Fibroblast of lung (primary cell): ENCODE measurements at places on chromosomes 1 and 21. TPM values are rescaled to one million over a fixed set of nuclear protein-coding genes. Genes with fewer than 3 reads are reported as not detected.

DNA sequence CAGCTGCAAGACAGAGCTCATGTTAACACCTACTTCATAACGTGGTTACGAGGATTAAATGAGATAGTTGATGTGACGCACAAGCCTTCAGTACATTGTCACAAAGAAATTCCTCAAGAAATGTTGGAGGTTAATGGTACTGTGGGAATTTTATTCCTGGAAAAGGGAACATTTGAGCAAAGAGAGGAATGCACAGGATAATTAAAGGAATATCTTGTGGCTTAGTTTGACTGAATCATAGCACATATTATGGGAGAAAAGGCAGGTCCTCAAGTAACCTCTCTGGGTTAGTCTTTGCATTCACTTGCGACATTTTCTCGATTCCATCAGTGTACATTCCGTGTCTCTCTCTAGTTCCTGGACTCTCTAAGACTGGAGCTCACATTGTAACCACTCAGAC, 300.2 kb upstream of the DUSP10 start:
- no peaks in the 10 kb centered on the region for H3K36me3 ChIP-seq
- peak; percentile 76 for DNase-seq
- no peak overlapping the region for H3K4me3 ChIP-seq
- H3K4me1 ChIP-seq, result peaks cover 4% of the 10 kb centered on the region
- H3K27me3 ChIP-seq, result no peaks in the 10 kb centered on the region

- H3K27ac ChIP-seq, result no peak overlapping the region
- H3K4me3 ChIP-seq, result no peak overlapping the region
- no peaks in the 10 kb centered on the region for H3K36me3 ChIP-seq
- H3K27me3 ChIP-seq, result no peaks in the 10 kb centered on the region
- DNase-seq, result no peak
- H3K4me1 ChIP-seq, result no peaks in the 10 kb centered on the region
Measured at GRCh38 chr1:114355240-114355639, 155.8 kb downstream of the TRIM33 start.

DNA sequence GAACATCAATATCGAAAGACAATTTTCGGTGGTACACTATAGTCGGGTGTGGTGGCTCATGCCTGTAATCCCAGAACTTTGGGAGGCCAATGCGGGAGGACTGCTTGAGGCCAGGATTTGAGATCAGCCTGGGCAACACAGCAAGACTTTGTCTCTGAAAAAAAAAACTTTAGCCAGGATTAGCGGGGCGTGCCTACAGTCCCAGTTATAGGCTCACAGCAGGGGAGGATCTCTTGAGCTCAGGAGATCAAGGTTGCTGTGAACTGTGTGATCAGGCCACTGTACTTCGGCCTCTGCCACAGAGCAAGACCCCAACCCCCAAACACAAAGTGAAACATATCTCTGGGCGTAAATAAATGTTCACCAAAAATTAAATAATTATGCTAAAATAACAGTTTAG, 1.6 kb downstream of the TADA1 start:
- peaks cover 2% of the 10 kb centered on the region for H3K36me3 ChIP-seq
- H3K27me3 ChIP-seq, result no peaks in the 10 kb centered on the region
- no peak for DNase-seq

GRCh38 chr21:33089395-33090119, 19.6 kb downstream of the OLIG1 start:
- H3K27ac ChIP-seq, result no peak overlapping the region
- peaks cover 5% of the 10 kb centered on the region for H3K27me3 ChIP-seq
- no peaks in the 10 kb centered on the region for H3K36me3 ChIP-seq
- no peak for DNase-seq

DNA sequence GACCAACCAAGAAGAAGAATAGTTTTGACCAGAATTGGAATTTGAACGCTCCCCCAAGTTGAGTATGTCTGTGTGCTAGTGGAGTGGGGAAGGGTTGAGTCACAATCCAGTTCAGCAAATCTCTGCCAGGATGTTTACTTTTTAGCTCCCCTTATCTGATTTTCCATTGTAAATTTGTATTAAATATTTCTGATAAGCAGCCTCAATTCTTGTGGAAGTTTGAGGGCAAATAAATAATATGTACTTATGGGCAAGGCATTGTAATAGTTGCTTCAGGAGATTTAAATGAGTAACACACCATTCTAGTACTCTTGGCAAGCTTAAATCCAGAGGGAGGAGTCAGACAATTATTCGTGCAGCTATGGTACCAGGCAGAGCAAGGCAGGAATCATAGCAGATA, 14.4 kb downstream of the CXADR start:
- no peaks in the 10 kb centered on the region for H3K4me1 ChIP-seq
- H3K36me3 ChIP-seq, result no peaks in the 10 kb centered on the region
- H3K27ac ChIP-seq, result no peak overlapping the region
- H3K27me3 ChIP-seq, result no peaks in the 10 kb centered on the region
- H3K4me3 ChIP-seq, result no peak overlapping the region
- DNase-seq, result peak; percentile 67

DNA sequence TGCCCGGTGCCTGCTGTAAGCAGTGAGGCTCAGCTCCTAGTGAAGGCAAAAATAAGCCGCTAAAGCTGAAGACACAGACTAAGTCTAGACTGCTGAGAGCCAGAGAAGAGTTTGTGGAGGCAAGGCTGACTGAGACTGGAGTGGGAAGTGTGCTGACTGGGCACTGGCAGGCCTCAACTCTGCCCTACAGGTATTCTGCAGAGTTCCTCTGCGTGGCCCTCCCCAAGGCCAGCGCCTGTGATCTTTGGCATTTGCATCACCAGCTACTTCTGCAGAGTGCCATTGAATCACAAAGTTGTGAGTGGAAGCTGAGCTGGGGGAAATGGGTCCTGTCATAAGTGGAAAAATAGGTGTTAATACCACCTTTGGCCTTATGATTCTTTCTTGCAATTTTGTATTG, 905.7 kb downstream of the PLA2G4A start:
- no peaks in the 10 kb centered on the region for H3K36me3 ChIP-seq
- no peaks in the 10 kb centered on the region for H3K27me3 ChIP-seq
- H3K4me3 ChIP-seq, result no peak overlapping the region
- no peak for DNase-seq

DNA sequence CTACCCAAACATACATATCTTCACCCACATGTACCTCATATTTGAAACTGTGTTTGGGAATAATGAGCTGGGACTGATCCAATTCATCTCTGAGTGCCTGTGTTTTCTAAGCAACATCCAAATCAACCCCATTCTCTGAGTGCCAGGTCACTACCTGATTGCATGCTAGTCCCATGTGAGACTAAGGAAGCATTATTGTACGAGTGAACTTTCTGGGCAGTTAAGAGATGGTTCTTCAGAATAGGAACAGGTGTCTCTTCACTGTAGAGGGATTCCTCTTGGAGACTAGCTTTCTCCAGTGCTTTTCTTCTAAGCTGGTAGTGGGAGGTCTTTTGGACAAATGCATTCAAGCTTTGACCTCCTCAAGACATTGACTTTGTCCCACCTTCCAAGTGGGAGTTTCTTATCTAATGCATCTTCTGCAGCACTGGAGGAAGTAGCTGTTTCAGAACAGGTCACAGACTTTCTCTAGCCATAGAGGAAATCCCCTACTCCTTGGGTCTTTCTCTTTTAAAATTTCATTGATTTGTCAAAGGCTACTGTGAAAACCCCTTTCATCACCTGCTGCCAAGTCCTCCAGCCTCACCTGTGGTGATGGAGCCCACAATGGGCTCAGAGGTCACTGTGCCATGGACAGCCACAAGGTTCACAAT, 172.0 kb upstream of the KIAA0040 start:
- no peak for DNase-seq
- H3K4me1 ChIP-seq, result no peaks in the 10 kb centered on the region
- H3K27me3 ChIP-seq, result no peaks in the 10 kb centered on the region
- H3K27ac ChIP-seq, result no peak overlapping the region
- no peak overlapping the region for H3K4me3 ChIP-seq

GRCh38 chr1:177567393-177567792, 396.6 kb downstream of the BRINP2 start:
- H3K4me1 ChIP-seq, result no peaks in the 10 kb centered on the region
- no peak overlapping the region for H3K27ac ChIP-seq
- no peaks in the 10 kb centered on the region for H3K27me3 ChIP-seq
- no peak overlapping the region for H3K4me3 ChIP-seq
- peak; percentile 14 for DNase-seq

GRCh38 chr1:162740755-162741154, 49.7 kb upstream of the HSD17B7 start:
- no peaks in the 10 kb centered on the region for H3K27me3 ChIP-seq
- no peak for DNase-seq
- H3K36me3 ChIP-seq, result peaks cover 4% of the 10 kb centered on the region
- no peak overlapping the region for H3K27ac ChIP-seq
- no peaks in the 10 kb centered on the region for H3K4me1 ChIP-seq

DNA sequence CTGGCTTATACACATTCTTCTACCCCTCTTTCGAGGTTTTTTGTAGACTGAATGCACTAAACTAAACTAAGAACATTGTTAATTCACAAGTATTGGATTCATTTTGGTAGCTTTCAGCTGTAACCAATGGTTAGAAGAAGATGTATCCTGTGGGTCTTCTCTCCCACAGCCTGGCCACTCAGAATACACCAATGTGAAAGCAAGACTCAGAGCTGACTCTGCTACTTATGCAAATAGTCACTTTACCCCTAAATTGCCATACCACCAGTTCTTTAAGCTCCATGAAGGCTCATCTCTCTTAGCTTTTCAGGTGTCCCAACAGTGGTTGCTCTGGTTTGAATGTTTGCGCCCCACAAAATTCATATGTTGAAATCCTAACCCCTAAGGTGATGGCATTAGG, 60.1 kb downstream of the RGS13 start:
- H3K36me3 ChIP-seq, result no peaks in the 10 kb centered on the region
- no peak for DNase-seq
- no peaks in the 10 kb centered on the region for H3K27me3 ChIP-seq
- H3K4me3 ChIP-seq, result no peak overlapping the region

- no peak for DNase-seq
- H3K36me3 ChIP-seq, result no peaks in the 10 kb centered on the region
- no peaks in the 10 kb centered on the region for H3K4me1 ChIP-seq
- H3K4me3 ChIP-seq, result no peak overlapping the region
- peaks cover 10% of the 10 kb centered on the region for H3K27me3 ChIP-seq
Measured at GRCh38 chr1:204042516-204042915, 30.4 kb upstream of the SOX13 start.

- no peak overlapping the region for H3K27ac ChIP-seq
- peaks cover 5% of the 10 kb centered on the region for H3K4me1 ChIP-seq
- no peaks in the 10 kb centered on the region for H3K27me3 ChIP-seq
- H3K4me3 ChIP-seq, result no peak overlapping the region
- peaks cover 18% of the 10 kb centered on the region for H3K36me3 ChIP-seq
Measured at GRCh38 chr1:43982808-43983207, 3.8 kb downstream of the B4GALT2 start.

GRCh38 chr1:224317383-224318045, 12.5 kb downstream of the NVL start:
- H3K4me1 ChIP-seq, result no peaks in the 10 kb centered on the region
- DNase-seq, result no peak
- no peak overlapping the region for H3K27ac ChIP-seq
- no peaks in the 10 kb centered on the region for H3K27me3 ChIP-seq

DNA sequence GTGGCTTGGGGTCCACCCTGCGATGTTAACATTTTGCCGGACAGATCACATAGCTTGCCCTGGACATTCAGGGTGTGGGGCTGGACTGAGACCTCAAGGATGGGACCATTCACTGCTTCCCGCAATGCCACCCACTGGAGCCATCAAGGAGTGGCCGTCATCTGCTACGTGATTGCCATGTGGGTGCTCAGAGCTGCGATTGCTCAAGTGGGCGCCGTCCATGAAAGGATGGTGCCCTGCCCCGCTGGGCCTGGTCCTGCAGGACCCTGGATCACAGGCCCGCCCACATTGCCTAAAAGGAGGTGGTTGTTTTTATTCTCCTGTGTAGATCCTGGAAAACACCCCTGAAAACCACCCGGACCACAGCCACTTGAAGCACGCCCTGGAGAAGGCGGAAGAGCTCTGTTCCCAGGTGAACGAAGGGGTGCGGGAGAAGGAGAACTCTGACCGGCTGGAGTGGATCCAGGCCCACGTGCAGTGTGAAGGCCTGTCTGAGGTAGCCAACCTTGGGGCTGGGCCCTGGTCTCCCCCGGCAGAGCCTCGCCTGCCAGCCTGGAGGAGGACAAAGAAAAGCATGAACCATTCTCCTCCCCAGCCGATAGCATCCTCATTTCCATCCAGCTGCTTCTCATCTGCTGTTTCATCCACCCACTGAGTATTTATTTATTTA, 40.4 kb downstream of the ATP5PO start:
- H3K36me3 ChIP-seq, result no peaks in the 10 kb centered on the region
- H3K27ac ChIP-seq, result no peak overlapping the region
- no peaks in the 10 kb centered on the region for H3K27me3 ChIP-seq
- H3K4me3 ChIP-seq, result no peak overlapping the region
- DNase-seq, result no peak

GRCh38 chr21:37873655-37874054, 42.6 kb downstream of the KCNJ6 start:
- H3K27ac ChIP-seq, result no peak overlapping the region
- no peaks in the 10 kb centered on the region for H3K27me3 ChIP-seq
- peaks cover 24% of the 10 kb centered on the region for H3K4me1 ChIP-seq
- peak; percentile 25 for DNase-seq
- no peak overlapping the region for H3K4me3 ChIP-seq
- no peaks in the 10 kb centered on the region for H3K36me3 ChIP-seq

DNA sequence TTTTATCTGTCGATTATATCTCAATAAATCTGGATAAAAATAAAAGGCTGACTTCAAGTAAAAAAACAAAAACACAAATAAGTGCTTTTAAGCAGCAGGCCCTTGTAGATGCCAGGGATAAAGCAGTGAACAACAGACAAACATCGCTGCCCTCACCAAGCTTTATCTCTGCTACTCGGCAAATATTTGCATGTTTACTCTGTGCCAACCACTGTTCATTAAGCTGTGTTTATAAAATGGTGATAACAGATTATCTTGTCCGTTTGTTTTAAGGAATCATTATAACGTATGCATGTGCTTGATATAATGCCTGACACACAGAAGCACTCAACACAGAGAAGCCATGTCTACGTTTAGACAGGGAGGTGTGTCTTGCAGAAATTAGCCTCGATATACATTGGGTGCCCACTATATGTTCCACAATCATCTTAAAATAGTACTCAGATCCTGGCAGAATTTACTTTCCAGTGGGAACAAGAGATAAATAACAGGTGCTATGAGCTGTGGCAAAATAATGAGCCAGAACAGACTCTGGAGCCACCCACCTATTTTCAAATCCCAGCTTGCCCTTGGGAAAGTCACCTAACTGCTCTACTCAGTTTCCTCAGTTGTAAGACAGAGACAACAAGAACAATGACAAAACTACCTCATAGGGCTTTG, 47.2 kb downstream of the TRIT1 start:
- no peak overlapping the region for H3K27ac ChIP-seq
- H3K4me3 ChIP-seq, result no peak overlapping the region
- H3K36me3 ChIP-seq, result peaks cover 5% of the 10 kb centered on the region
- H3K4me1 ChIP-seq, result no peaks in the 10 kb centered on the region
- no peak for DNase-seq

The FMO2 gene
- total RNA-seq, result 104 and 125 TPM in 2 replicates

The RGS4 gene
- 36.5 and 63.3 TPM in 2 replicates for total RNA-seq

The STYXL2 gene
- not detected in 2 replicates for total RNA-seq

The ATP6V1G3 gene
- not detected in 2 replicates for total RNA-seq

The RHD gene
- total RNA-seq, result not detected in 2 replicates

The ATAD3C gene
- under 0.01 and 0.17 TPM in 2 replicates for total RNA-seq

The OR10Z1 gene
- total RNA-seq, result under 0.01 TPM in 1 of 2 replicates, not detected in the other

The CHRM3 gene
- total RNA-seq, result under 0.01 TPM in 1 of 2 replicates, not detected in the other
